Hematopoietic multipotent progenitor cell treated with erythropoietin and hydrocortisone succinate and interleukin-3 and kit ligand, for 15 days (in vitro differentiated cells): ENCODE measurements at places on chromosomes 13 and 19.

DNA sequence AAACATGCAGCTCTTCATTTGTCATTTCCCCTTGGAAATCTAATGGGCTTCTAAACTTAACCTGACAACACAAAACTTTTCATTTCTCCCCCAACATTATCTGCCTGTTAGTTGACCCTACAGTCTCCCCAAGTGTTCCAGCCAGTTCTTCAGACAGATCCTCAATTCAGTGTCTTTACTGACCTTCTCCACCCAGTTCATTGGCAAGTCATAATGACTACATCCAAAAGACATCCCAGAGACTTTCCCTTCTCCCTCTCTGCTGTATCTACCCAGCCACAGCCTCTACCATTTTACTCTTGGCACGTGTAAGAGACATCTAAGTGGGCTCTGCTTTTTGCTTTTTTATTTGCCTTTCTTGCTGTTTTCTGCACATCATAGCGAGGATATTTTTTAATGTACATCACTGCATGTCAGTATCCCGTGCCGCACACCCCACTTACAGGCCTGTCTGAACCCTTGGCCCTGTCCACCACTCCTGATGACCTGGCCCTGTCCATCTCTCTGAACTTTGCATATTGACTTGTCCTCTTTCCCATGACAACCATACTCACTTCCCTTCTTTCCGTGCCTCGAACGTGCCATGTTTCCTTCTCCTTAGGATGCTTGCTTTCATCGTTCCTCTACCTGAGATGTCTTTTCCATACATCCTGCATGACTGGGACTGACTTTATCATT lies 391.9 kb downstream of the IRS2 start:
- no peak for DNase-seq

GRCh38 chr13:98143601-98144026 lies 720 bp downstream of the FARP1 start:
- DNase-seq = no peak

- no peak for DNase-seq
These were observed 7.7 kb upstream of the PROZ start for GRCh38 chr13:113150550-113151365.

DNA sequence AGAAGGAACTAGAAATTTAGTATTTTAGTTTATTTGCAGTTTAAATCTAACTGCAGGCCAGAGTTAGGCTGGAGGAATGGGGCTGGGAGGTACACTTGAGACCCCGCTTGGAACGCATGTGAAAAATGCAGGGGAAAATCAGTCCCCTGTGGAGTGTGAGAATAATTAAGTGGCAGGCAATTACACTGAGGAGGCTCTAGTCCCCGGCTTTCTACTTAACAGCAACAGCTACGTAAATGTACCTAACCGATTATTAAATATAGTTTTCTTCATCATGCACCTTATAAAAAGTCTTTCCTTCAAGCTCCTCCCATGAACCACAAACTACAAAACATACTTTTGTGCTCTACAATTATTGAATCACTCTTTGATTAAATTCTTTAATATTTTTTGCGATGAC lies 804 bp downstream of the ZNF708 start:
- no peak for DNase-seq

DNA sequence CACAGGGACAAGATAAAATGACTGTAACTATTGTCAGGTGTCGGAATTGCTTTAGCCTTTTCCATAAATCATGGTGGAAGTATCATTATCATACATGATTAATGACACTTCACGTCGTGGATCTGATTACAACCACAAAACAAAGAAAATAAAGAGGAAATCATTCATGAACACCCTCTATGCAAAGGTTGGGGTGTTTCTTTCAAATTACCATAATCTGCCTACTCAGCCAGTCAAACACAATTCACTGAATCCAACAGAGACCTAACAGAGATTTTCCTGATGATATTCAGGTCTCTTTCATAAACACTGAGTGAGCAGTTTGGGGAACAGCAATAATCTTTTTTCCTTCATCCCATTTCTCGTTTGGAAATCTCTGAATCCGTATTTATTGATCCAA lies 625.6 kb downstream of the DCT start:
- no peak for DNase-seq

- DNase-seq = no peak
These were observed at the start of gene FLT3 for GRCh38 chr13:28100150-28101121. FLT3 (minus strand) TSS chr13:28100576; CDS start chr13:28100510, 66 bp downstream.

DNA sequence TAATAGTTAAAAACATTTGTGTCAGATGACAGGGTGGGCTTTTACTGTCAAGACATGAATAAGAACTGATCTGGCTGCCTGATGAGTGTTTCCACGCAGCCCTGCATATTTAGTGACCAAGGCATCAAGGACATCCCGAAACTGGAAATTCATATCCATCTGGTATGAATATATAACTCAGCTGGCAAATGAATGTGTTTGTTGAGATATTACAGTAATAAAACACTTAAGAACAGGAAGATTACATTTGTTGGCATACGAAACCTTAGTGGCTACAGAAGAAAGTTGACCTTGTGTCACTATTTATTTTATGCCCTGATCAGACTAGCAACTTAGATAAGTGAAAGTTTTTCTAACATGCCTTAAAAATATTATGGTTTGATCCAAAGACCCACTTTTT lies 32.8 kb downstream of the RAP2A start:
- DNase-seq = no peak

DNA sequence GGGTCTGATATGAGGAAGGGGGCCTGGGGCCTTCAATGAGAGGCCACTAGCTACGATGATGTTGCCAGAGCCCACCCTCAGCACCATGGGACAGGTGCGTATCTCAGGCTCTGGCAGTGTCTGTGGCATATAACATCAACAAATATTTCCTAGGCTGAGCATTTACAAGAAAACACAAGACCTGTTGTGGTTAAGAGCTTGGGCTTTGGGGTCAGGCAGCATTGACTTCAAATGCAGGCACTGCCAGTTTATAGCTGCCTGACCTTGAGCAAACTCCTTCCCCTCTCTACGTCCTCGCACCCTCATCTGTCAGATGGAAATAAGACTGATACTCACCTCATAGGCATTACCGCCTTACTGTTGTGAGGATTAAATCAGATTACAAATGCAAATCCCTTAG lies 156.0 kb downstream of the KATNAL1 start:
- DNase-seq = no peak

DNA sequence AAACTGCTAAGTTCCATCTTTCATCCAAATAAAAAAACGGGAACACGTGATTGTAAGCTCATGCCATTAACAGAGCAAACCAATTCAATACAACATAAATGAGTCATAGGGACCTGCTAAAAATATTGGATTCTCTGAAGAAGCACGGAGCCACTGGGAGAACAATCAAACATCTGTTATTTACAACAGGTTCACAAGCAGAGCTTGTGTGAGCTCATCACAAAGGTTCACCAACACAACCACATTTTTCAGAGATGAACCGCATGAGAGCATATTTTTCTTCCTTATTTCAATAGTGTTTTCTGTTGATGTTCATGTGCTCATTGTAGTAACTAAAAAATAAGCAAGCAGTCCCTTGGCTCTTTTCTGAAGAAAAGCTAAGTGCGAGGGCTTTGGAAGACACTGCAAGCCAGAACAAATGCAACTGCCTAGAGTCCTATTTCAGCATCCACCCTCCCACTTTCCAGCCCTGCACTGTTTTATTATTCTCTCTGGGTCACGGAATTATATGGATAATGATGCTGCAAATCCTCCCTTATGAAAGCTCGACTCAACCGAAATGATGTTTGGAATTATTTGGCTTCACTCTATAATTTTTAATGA lies 545.8 kb downstream of the LIG4 start:
- DNase-seq = no peak

DNA sequence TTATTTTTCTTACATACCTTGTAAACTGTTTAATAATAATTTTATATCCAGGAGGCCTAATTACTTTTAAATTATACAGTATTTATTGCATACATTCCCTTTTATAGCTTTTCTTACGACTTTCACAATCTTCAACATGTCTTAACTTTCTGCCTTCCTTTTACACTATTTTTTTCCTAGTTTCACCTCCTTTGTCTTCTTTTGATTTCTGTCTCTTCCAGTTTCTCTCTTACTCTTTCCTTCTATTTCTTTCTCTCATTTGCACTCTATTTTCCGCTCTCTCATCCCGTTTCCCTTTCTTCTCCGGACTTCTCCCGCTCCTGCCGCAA lies 11.5 kb downstream of the ZNF552 start:
- DNase-seq = no peak

GRCh38 chr13:106533101-106533942 lies 2.1 kb downstream of the EFNB2 start:
- no peak for DNase-seq

DNA sequence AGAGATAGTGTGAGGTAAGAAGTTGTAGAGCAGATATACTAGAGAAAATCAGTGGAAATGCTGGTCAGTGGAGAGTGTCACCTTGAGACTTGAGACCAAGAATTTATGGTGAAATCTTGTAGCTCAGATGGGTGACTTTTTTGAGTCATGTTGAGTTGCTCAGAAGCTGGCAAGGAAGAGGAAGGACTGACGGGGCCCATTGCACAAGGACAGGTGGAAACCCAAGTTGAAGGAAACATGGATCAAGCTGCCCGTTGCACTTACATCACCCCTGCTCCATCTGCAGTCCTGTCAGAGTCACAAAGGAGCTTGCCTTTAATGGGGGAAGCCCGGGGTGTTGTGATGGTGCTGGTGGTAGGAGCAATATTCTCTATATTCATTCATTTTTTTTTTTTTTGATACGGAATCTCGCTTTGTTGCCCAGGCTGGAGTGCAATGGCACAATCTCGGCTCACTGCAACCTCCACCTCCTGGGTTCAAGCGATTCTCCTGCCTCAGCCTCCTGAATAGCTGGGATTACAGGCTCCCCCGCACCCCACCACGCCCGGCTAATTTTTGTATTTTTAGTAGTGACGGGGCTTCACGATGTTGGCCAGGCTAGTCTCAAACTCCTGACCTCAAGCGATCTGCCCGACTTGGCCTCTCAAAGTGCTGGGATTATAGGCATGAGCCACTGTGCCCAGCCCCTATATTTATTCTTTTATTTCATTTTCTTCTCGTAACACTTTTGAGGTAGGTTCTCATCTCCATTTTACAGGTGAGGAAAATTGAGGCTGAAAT lies 27.4 kb downstream of the UBAC2 start:
- no peak for DNase-seq

DNA sequence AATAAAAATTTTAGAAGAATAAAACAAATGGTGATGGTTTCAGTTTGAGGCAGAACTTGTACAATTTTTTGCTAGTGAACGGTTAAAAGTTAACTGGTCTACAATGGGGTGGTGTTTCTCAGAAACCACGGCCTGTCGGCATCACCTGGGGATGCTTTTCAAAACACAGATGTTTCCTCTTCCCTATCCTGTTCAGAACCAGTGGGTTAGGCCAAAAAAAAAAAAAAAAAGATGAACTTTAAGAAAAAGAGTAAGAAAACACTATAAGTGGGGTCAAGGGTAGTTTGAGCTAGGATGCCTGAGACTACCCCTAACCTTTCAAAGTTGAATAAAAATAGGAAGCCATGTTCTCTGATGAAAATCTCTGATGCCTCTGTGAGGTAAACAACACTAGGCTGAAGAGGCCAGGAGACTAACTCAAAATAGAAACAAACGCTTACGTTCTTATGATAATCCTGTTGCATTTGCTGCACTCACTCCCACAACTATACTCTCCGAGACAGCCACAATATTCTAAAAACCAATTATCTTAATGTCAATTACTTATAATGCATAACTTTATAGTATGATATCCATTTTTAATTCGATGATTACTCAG lies 3.3 kb downstream of the MTIF3 start:
- DNase-seq = no peak

DNA sequence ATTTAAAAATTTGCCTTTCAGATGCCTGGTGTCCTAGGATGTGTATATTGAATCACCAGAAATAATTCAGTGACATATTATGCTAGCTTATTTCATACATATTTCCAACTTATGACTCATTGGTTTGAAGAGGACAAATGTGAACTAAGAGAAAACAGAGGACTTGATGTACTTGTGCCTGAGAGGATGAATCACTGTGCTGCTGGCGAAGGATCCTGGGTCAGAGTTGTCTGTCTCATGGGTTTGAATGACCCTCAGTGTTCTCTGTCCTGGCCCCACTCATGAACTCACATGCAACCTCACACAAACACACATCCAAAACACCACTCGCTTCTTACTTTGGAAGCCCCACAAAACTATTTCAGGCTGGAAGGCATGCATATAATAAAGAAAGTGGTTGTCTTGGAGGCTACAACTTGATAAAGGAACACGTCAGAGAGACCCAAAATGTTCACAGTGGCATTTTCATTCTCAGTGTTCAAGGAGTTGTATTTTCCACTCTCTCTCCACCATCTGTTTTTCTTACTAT lies 129.0 kb upstream of the SPRY2 start:
- DNase-seq = no peak

DNA sequence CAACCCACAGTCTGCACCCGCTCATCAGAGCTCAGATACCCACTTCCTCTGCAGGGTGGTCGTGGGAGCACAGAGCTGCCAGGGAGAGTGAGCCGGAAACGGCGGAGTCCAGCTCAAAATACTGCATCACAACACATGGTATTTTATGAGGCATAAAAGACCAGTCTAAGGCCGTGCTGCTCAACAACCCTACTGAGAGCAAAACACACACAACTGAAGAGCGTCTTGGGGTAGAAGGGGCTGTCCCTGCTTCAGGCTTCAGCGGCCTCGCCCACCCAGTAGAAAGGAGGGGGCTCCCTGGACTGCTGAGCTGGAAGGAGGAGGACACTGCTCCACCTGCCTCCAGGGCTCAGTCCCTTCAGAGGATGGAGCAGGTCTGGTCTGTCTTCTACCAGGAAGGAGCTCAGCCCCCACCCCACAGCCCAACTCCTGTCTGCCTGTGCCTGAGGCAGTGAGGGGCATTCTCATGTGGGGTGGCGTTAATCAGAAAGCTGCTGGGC lies 36.9 kb downstream of the NAXD start:
- DNase-seq = no peak

DNA sequence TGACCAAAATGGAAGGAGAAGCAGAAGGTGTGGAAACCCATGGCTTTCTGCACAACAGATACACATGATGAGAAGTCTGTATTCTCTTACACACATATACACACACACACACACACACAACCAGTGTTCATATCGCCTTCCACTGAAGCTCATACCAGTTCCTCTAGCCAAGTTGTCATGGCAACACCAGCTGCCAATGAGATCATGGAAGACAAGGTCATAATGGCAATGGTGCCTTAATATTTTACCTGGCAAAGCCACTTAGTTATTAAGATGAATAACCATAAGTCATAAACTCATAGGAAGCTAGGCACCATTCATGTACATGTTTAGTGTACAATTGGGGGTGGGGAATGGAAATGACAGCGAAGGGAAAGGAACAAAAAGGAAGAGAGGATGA lies 2.6 kb upstream of the DHRS12 start:
- DNase-seq = peak; percentile 41

- no peak for DNase-seq
These were observed 6.9 kb downstream of the REXO1 start for GRCh38 chr19:1841209-1841924.

- peak; percentile 91 for DNase-seq
These were observed 44.4 kb downstream of the ELF1 start for GRCh38 chr13:40974460-40975407.
